HS-27A (cell line): ENCODE measurements at places on chromosomes 4 and X.

DNA sequence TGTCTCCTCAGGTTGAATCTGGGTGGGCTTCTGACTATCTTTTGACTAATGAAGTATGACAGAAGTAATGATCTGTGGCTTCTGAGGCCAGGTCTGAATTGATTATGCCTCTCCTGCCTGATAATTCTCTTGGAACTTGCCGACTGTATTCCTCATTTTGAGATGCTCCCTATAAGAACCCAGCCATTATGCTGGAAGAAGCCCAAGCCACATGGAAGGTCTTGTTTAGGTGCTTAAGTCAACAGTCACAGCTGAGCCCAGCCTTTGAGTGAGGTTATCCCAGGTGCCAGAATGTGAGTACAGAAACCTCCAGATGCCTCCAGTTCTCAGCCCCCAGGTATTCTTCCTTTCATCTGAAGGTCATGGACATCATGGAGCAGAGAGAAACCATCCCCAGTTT lies 456.6 kb downstream of the IL15 start:
- no peak for DNase-seq

- no peak for DNase-seq
Measured at GRCh38 chr4:103497692-103498091, 222.1 kb downstream of the TACR3 start.

GRCh38 chr4:34973650-34974312 lies 1270.5 kb downstream of the ARAP2 start:
- DNase-seq = no peak

- DNase-seq = no peak
Measured at GRCh38 chrX:6782831-6783230, 247.9 kb upstream of the VCX3A start.

DNA sequence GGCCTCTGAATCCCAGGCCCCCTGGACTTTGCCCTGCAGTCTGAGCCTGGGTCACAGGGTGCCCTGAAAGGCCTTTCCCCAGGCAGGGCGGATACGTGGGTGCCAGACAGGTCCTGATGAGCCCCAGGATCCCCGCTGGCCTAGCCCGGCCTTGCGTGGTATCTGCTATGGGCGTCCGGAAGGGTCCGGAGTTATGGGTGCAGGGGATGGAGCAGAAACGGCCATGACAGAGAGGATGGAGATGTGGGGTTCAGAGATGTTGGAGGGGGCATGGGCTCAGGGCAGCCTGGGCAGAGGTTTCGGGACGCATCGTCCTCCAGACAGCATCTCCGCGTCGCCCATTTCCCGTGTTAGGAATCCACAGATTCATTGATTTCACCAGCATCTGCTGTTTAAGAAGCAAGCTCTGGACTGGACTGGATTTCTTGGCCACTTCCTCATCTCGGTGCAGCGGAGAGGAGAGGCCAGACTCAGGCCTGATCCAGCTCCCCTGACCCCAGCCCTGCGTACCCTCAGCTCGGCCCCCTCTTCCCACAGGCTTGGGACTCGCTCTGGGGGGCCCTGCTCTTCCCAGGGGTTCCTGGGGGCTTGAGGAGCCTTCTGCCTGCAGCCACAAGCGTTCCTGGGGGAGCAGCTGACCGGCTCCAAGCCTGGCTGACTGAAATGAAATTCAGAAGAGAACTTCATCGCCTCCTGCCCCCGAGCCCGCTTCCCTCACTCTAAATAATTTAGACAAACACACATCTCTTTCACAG lies 86.9 kb upstream of the ADRA2C start:
- DNase-seq = no peak

GRCh38 chr4:77177199-77177598 lies 20.2 kb downstream of the CCNG2 start:
- no peak for DNase-seq

DNA sequence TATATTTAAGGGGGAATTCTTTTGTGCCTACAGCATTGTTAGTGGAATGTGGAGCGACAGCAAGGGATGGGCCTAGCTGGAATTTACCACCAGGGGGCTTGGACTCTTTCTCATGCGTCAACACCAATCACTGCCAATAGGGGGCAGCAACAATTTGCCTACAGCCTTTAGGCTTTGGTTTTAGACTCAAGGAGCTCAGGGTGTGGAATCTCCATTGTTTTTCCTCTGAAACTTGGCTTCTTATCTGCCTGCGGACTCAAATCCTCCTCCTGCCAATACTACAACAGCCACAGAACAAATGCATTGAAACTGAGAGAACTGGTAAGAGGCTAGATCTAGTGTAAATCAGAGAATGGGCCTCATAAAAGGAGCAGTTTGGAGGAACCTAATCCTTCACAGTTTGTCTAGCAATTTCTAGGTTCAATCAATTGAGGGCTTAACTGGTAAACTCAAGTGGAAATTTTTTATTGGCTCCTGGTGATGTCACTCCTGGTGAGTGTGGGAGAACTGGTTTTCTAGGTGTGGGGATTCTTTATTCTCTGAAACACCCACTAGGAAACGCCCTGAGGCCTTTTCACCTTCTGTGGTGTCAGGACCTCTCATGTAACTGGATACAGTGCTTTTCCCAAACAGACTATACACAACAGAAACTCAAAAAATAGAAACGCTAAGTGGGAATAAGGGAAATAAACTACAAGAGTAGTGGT lies 27.9 kb upstream of the TMSB4X start:
- peak; percentile 68 for DNase-seq

GRCh38 chr4:4541040-4541631 lies 712 bp downstream of the STX18 start:
- no peak for DNase-seq

DNA sequence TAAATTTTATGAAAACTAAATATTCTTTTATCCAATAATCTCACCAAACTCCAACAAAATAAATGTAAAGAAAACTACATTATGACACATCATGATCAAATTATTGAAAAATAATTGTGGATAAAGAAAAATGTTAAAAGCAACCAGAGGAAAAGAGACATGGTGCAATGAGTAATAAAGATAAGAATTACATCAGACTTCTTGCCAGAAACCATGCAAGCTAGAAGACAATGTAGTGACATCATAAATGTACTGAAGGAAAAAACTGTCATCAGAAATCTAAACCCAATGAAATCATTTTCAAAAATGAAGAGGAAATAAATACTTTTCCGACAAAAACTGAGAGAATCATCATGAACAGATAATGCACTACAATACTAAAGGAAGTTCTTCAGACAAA lies 135.9 kb upstream of the EOLA2 start:
- DNase-seq = no peak

- DNase-seq = no peak
Measured at GRCh38 chr4:78409612-78410202, 141.9 kb upstream of the ANXA3 start.

GRCh38 chr4:10343656-10344055 lies 113.6 kb downstream of the ZNF518B start:
- no peak for DNase-seq

DNA sequence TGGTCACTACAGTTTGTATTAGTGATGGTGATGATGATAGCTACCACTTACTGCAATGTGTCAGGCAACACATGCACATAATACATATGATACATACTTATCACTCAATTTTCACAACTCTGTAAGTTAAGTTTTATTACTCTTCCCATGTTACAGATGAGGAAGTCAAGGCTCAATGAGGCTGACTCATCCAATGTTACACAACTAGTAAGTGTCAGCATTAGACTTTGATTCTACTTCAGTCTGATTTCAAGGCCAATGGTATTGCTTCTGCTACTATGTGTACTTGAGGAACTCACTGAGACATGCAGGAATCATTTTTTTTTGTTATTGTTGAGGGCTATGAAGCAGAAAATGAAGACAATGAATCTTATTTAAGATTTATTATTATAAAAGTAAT lies 96.4 kb upstream of the TRPC5OS start:
- no peak for DNase-seq

GRCh38 chr4:2354118-2354517 lies 64.3 kb downstream of the ZFYVE28 start:
- no peak for DNase-seq

DNA sequence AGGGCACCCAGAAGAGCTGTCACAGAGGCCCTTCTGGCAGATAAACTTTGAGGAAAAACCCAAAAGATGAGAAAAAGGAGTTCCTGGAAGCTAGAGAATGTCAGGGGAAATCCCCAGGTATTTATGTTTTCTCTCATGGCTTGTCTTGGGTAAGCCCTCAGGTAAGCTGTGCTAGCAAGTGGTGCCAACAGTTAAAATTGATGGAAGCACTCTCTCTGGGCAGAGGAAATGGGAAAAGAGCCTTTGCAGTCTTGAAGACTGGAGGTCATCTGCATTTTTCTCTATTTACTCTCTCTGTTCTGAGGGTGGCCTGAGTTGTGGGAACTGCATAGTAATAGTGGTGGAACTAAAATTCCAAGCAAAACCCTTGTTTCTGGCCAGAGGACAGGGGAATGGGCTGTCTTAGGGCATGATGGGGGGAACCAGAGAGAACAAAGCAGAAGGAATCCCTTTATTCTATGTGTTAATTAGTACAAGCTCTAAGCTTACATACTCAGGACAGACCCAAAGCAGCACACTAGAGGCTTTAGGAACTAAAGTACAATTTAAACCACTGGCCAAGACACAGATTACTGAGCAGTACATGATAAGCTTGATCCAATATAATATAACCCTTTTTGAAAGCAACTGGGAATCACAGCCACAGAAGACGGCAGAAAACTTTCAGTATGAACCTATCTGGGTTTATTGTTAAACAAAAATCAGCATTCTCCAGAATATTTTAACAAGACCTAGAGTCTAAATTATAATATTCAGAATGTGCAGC lies 53.3 kb upstream of the SLC10A4 start:
- DNase-seq = no peak
